ENCODE measurements at places on chromosomes 2 and 18.
A peak's percentile ranks its signal among the peaks of the same experiment; 100 is the strongest.

DNA sequence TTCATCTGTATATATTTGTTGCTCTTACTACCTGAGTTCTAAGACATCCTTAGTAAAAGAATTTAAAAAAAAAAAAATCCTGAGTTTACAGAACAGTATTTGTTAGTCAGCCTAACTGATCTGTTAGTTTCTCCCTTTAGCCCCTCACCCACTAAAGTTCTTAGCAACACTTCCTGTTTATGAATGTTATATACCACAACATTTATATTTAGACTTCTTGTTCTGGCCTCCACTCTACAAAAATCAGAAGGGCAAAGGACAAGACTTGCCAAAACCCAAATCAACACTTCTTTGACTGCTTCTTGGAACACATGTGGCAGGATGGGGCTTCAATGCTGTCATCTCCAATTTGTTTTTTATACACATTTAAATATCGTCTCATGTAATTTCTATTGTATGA, 71.1 kb downstream of the MGAT5 start:
- DNase-seq: no peak

GRCh38 chr2:127527001-127527804, 914 bp upstream of the IWS1 start:
- no peak for DNase-seq

GRCh38 chr2:180324182-180324581, 317.1 kb upstream of the CWC22 start:
- DNase-seq: no peak

DNA sequence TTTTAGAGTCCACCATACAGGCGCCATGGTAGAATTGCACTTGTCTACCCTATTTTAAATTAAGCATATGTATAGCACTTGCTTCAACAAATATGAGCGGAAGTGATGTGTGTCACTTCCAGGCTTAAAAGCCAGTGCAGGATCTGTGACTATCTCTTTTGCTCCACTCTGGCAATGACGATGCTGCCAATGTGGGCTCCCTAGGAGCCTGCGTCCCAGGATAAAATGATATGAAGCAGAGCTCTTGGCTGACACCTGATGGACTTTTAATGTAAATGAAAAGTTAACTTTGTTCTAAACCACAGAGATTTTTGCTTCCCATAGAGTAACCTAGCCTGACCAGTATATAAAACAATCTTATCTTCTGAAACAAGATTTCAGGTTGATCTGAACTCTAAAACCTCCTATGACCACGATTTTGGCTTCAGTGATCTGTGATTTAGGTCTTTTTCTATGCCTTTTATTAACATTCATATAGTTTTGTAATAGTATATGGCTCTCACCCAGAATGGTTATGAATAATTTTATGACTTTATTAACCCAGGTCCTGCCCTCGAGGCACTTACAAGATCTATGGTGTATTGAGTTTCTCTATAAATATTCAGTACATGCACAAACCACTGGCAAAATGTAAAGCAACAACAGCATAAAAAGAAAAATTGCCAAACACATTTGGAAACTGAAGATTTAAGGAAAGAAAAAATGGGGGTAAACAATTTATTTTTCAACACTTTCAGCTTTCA, 422.5 kb upstream of the PIK3C3 start:
- DNase-seq: no peak

DNA sequence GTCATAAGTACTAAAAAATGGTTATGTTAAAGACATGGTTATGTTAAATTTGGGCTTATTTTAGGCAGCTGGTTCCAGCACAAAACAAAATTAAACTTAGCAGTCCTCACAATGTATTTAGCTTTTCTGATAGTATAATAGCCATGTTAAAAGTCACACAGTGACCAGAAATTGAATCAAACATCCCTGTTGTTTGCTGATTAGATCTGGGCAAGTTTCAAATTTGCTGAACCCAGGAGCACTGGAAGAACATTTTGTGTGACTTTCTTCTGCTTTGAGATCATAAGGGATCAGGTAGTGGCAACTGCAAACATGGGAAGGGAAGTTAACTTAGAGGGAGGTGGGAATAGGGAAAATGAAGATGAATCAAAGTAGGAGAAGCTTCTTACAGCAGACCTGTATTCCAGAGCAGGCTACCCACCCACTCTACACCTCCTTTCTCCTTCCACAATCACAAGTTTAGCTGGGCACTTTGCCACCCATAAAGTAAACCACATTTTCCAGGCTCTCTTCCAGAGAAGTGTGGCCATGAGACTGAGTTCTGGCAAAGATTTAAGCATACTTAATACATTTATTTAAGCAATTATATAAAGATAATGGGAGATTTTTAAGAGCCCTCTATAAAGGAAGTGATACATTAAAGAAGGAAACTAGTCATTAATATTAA, 616.1 kb upstream of the LRATD1 start:
- no peak for DNase-seq

DNA sequence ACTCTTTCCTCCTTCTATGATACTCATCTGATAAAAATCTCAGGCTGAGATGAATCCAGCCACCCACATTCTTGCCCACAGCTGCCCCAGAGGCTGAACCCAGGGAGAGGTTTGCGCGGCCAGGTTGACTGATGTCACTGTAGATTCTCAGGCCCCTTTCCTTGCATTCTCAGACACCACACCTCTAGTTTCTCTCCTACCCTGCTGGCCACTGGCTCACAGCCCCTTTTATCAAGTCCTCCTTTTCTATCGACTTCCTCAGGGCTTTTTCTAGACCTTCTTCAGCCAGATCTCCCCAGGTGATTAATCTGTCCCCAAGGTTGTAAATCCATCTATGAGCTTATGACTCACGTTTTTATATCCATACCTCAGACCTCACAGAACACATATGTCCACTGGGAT, 99.8 kb downstream of the TACR1 start:
- no peak for DNase-seq

DNA sequence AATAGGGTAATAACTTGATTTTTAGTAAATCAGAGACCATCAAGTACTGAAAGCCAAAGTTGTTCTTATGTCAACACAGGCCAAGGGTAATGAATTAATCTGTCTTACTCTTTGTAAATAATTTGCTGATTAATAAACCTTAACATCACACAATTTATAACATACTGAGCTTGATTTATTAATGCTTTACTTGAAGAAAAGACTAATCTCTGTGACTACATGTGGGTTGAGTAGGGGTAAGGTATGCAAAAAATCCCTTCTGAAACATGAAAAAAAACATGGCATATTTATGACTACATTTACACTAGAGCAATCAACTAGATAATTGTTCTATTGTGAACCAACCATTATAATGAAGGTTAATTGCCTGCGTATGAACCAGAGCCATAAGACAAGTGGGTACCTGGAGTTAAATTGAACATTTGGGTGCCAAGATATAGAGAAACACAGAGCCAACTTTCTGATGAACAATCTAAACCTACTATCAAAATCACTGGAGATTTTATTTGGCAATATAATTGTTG, 67.7 kb upstream of the GRB14 start:
- DNase-seq: no peak

GRCh38 chr2:106126705-106127281, 67.3 kb downstream of the UXS1 start:
- DNase-seq: no peak

DNA sequence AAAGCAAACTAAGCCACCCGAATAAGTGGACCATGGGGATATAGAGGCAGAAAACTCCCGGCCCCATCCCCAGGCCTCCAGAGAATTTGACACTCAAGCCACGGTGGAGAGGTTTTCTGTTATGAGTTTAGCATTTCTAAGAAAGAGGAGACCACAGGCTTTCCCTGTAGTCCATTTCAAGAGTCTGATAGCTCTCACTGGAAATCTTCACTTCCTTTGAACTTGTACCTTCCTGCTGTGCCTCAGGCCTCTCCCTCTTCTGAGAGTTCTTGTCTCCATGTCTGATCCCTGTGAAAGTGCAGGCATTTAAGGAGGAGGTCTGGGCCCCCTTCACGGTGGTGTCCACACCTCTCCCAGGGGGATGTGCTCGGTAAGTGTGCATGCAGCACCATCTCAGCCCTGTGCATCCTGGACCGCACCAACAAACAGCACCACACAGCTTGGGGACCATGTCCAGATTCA, 113.7 kb downstream of the BCL2 start:
- no peak for DNase-seq

DNA sequence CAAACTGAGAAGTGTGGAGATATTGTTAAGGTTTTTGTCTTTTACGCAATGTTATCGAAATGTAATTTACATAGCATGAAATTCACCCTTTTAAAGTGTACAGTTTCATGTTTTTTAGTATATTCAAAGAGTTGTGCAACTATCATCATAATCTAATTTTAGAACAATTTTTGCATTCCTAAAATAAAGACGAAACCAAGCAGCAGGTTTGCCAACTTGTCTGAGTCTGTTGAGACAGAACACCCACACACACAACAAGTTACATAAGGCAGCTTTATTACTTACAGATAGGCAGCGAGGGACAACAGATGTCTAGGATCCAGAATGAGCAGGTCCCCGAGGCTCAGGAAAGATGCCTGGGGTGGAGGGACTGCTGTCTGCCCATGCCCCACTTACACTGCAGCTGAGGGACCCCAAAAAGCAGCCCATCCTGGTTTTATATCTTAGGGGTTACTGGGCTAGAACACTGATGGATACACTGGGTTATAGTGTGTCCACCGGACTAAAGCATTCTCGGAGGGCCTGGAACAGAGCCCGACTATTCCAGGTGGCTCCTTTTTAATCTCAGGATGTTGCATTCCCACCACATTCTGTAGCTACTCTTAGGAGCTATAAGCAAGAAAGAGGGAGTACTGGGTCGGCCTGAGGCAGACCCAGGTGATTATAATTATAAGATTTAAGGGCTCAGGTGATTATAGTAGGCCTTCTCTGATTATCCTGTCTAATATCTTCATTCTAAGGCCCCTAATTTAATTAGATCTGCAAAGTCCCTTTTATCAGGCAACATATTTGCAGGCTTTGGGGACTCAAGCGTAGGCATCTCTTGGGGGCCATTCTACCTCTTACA, 150.2 kb upstream of the DOK6 start:
- DNase-seq: no peak

DNA sequence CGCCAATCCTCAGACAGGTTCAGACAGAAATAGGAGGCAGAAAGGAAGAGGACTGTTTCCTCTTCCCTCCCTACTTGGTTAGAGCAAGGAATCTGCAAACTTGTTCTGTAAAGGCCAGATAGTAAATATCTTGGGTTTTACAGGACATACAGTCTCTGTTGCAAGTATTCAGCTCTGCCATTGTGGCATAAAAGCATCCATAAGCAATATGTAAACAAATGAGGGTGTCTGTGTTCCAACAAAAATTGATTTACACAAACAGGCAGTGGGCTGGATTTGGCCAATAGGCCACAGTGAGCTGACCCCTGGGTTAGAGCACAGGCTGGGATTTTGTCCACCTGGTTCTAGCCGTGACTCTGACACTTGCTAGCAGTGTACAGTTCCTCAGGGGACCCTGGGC, 89.4 kb downstream of the NRP2 start:
- no peak for DNase-seq

- peak; percentile 88 for DNase-seq
Observed at GRCh38 chr2:27049422-27050280, 1.8 kb upstream of the AGBL5 start.

- DNase-seq: no peak
Observed at GRCh38 chr2:212473211-212473610, 65.4 kb downstream of the ERBB4 start.

- DNase-seq: no peak
Observed at GRCh38 chr2:215812966-215813365, 200.4 kb downstream of the MREG start.

DNA sequence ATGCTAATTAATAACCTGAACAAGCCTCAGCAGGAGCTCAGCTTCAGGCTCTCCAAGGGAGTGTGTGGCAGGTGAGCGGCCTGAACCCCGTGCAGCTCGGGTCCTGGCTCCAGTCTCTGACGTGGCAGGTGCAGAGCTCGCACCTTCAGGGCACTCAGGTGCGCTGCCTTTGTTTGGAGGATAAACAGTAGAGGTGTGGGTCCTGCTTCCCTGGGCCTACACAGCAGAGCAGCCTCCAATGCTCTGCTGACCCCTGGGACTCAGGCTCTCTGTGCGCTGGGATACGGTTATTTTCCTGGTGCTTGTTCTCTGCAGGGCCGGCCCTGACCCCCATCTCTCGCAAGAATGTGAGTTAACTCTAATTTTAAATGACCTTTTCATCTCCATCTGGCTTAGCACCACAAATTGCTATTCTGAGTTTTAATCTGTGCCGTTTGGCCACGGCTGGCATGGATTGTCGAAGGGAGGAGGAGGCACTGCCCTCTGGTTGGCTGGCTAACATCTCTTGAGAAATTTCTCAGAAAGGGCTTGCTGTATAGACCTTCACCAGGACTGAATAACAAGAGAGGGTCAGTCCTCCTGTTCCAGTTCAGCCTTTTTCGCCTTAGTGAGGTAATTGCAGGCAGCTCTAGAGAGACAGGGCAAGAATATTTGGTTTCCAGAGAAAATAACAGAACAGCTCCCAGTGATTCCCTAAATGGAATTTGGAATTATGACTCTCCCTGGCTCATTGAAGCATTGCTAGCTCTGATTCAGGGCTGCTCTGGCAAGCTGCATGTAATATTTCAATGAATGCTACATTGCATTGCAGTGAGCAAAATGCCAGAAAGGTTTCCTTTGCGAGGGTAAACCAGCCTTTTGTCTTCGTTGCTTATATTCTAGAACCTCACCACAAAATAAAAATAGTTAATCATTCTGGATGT, 161.8 kb downstream of the DCDC2C start:
- DNase-seq: no peak

DNA sequence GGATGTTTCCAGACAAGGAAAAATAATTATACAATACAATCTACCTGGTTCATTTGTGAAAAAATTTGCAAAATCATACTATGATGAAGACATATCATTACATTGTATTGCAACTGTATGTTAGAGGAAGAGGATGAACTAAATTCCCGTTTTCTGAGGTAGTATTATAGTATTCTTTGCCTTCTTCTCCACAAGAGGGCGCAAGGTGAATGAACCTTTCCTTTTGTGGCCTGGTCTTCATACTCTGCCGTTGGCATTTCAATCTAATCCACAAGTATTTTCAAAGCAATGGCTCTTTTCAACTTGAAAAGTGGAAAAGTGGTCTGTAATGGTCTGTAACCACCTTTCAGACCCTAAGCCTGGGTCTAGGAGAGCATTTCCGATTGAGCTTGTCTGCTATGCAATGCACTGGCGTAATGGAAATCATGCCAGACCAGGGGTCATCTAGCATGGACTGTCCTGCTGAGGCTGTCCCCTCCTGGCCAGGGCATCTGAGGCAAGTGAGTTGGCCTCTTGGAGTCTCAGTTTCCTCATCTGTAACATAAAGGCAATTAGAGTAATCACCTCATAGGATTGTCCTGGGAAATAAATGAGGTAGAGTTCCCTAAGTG, 30.8 kb upstream of the ZNF396 start:
- peak; percentile 68 for DNase-seq

DNA sequence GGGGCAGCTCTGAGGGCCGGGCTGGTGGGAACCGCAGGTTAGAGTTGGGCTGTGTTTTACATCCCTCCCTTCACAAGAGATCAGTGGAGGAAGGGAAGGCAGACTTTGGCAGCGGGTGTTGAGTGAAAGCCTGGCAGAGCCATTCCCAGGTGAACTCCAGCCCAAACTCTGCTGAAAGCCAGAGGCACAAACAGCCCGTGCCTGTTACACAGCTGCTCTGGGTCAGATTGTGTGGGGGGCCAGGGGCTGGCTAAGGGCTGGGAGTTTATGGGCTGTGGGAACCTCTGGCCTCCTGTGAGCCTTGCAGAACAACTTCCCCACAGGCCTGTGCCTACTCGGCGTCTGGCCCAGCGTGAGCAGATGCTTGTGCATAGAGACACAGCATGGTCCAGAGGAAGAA, 286.8 kb downstream of the CLIP4 start:
- DNase-seq: no peak

GRCh38 chr2:43222475-43223309, 3.7 kb downstream of the ZFP36L2 start:
- DNase-seq: no peak

GRCh38 chr18:48470484-48471180, 61.4 kb upstream of the ZBTB7C start:
- DNase-seq: no peak

Data from GM13976 (cell line).